ENCODE measurements at places on chromosomes 7 and 10.

- no peak for DNase-seq
Observed at GRCh38 chr10:423178-423577, 266.3 kb downstream of the DIP2C start.

DNA sequence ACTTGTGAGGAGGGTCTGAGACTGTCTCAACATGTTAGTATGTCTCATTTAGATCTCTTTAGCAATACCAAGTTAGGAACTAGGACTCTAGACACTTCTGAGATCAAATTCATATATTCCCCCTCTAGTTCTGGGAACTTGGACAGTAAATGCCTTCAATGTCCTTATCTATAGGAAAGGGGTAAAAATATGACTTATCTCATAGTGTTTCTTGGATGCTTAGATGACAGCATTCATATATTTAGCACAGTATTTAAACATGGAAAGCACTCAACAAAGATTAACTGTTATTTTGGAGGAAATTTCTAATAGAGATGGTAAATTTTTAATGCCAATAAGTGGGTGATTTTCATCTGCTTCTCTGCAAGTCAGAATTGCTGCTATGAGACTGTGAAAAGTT lies 154.6 kb downstream of the CTNNA3 start:
- DNase-seq, result no peak

GRCh38 chr10:38045129-38045528 lies 34.7 kb downstream of the ZNF33A start:
- DNase-seq, result no peak

DNA sequence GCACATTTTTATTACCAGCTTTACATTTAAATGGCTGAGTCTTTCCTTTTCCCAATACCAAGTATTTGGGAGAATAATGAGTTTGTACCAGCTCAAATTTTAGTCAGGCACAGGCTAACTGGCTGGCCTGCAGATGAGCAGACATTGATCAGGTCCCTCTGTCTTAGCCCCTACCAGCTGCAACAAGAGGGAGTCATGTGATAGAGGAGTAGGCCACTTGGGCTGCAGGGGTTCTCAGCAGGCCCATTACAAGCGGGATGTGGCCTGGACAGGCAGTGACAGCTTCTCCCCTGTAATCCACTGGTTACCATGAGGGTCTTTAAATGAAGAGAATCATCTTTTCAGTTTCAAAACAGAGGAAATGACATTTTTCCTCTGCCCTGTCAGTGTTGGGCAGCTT lies 283.6 kb downstream of the SUGCT start:
- DNase-seq, result no peak

- no peak for DNase-seq
Observed at GRCh38 chr10:33871061-33871956, 536.8 kb upstream of the NRP1 start.

DNA sequence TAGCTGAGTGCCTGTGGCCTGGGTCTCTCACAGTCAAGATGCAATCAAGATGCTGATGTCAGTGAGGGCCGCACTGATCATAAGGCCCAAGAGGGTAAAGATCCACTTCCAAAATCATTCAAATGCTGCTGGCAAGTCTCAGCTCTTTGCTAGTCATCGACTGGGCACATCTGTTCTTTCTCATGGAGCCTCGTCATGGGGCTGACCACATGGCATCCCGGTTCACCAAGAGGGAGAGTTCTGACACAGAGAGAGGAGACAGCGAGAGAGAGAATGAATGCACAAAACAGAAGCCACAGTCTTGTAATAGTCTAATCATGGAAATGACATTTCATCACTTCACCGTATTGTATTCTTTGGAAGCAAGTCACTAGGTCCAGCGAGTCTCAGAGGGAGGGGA lies 1067.5 kb upstream of the C7orf33 start:
- no peak for DNase-seq

DNA sequence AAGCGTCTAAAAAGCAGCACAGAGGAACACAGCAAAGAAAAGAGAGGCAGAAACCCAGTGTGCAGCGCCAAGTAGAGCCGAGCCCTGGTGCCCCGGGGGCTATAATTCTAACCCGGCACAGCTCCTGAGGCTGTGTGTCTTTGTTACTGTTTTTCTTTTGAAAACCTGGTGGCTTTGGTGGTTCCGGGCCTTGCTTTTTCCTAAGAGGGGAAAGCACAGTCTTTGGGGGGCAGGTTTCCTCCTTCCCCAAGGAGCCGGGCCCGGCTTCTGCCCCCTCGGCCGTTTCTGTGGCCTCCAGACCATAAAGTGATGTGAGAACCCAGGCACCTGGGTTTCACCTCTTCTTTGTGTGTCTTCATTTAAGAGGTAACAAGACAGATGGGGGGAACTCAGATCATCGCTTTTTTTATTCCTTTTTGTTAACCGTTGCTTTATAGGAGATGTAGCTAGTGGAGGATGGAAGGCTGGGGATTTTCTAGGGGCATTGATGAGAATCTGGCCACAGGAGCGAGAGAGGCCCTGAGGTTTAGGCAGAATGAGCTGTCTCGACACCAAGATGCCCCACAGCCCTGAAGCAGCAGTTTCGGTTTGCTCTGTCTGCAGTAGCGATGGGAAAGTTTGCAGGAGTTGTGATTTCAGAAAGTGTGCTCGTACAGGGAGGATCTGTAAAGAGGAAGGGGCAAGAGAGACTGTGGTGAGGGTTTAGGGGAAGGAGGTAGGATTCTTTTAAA lies 367.8 kb upstream of the GALNT17 start:
- no peak for DNase-seq

DNA sequence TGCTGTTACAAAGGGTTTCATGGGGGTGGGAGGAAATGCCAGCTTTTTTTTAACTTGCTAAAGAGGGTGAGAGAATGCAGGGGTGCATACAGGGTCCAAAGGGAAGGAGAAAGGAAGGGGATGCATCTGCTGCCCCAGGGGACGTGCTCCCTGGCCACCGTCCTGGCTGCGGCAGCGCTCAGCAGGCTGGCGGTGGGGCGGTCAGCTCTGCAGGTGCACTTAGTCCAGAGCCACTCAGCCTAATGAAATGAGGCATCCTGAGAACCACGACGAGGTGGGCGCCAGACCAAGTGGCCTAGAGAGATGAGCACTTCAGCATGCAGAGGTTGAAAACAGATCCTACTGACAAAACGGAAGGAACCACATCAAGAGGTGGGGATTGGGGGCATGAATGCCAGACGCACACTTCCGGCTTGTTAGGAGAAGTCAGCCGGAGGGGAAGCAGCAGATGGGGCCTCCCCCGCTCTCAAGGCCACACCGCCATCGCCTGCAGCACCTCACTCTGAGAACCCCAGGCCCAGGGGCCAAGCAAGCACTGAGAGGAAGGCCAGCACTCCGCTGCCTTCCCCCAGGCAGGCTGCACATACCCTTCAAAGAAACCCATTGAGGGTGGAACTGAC lies 94.5 kb downstream of the MAD1L1 start:
- DNase-seq, result peak; percentile 8

- DNase-seq, result no peak
Observed at GRCh38 chr10:131034451-131034850, 277.1 kb downstream of the TCERG1L start.

GRCh38 chr7:22805227-22805626 lies 17.4 kb downstream of the TOMM7 start:
- no peak for DNase-seq

- DNase-seq, result no peak
Observed at GRCh38 chr10:97028832-97029178, 157.0 kb downstream of the SLIT1 start.

DNA sequence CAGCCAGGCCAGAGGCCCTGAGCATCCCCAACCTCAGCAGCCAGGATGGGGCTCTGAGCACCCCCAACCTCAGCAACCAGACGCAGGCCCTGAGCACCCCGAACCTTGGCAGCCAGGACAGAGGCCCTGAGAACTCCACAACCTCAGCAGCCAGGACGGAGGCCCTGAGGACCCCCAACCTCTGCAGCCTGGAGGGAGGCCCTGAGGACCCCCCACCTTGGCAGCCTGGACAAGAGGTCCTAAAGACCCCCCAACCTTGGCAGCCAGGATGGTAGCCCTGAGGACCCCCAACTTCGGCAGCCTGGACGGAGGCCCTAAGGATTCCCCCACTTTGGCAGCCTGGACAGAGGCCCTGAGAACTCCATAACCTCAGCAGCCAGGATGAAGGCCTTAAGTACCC lies 17.0 kb downstream of the RRP12 start:
- DNase-seq, result no peak

DNA sequence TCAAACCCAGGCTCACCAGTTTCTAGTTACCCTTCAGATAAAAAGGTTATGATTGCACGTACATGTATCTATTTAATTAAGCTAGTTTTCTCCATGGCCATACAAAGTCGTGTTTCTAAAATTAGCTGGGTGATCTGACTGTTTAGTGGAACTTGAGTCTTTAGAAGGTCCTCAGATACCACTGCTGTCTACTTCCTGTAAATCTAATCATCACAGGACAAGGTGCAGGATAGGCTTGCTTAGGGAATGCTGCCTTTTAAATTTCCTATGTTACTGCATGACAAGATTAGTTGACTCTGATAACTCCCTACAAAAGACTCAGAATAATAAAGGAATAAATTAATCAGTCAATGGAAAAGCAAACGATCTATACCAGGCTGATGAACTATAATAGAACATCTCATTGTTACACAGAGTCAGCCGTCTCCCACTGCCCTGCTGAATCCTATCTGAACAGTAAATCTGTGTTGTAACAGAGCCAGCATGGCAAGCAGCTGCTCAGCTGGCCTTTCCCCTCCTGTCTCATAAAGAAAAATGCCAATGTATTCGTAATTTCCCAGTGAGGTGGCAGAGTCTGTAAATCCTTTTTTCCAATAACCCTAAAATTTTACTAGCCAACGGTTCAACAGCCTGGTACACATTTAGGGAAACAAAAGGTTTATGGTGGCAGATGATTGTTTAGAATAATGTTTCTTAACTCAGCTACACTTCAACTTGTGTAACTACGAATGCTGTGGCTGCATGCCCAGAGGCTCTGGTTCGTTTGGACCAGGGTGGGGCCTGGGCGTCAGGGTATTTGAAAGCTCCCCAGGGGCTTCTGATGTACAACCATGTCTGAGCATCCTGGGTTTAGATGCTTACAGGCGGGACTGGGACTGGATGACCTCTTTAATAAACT lies 318.0 kb downstream of the PAXIP1 start:
- no peak for DNase-seq

DNA sequence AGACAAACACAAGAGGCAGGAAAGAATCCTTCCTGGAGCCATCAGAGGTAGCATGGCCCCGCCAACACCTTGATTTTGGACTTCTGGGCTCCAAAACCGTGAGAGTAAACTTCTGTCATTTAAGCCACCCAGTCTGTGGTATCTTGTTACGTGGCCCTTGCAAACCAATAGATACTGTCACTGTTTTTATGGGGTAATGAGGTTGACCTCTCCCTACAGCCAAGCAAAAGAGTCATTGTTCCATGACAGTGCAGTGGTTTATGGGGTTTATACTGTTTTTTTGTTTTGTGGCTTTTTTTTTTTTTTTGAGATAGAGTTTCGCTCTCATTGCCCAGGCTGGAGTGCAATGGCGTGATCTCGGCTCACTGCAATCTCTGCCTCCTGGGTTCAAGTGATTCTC lies 32.8 kb downstream of the KIAA1549 start:
- no peak for DNase-seq

DNA sequence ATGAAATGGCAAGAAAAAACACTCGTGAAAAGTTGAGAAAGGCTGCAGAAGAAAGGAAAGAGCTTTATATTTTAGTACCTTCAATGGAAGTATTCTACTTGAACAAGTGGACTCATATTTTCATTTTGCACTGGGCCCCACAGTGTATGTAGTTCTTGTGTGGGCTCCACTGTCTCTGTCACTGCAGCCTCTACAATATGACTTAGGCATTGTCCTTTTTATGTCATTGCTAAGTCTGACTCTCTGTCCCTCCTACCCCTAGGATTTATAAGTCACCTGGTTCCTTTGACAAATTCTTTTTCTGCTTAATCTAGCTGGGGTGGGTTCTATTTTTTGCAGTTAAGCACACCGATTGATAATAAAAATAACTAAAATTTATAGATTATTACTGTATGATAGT lies 27.7 kb upstream of the SOSTDC1 start:
- no peak for DNase-seq

DNA sequence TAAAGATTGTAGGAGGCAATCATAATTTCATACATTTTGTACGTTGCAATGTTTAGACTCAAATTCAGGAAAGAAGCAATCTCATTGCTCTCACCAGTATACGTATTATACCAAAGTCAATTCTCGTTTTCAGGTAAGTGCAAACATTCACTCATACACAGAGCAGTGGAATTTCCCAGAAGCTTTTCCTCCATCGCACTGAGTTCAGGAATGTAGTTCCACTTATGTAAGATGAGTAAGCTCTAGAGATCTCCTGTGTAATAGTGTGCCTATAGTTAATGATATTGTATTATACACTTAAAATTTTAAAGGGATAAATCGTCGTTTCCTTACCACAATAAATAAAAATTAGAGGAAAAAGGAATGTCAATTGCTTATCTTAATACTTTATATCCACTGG lies 470.8 kb upstream of the KCND2 start:
- DNase-seq, result no peak

- no peak for DNase-seq
Observed at GRCh38 chr7:75743455-75743859, 4.7 kb upstream of the HIP1 start.

GRCh38 chr10:35639728-35640401 lies 2.2 kb downstream of the FZD8 start:
- no peak for DNase-seq

DNA sequence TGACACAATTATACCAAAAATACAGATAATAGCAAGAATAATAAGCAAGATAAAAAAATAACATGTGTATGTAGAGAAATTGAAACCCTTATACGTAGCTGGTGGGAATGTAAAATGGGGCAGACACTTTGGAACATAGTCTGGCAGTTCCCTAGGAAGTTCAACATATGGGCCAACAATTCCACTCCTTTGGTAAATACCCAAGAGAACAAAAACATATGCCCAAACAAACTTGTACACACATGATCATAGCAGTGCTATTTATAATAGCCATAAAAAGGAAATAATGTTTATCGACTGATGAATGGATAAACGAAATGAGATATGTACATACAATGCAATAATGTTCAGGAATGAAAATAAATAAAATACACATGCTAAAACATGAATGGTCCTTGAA lies 462.4 kb upstream of the SORCS1 start:
- no peak for DNase-seq

- no peak for DNase-seq
Observed at GRCh38 chr10:93063977-93064660, 3.5 kb downstream of the CYP26C1 start.

DNA sequence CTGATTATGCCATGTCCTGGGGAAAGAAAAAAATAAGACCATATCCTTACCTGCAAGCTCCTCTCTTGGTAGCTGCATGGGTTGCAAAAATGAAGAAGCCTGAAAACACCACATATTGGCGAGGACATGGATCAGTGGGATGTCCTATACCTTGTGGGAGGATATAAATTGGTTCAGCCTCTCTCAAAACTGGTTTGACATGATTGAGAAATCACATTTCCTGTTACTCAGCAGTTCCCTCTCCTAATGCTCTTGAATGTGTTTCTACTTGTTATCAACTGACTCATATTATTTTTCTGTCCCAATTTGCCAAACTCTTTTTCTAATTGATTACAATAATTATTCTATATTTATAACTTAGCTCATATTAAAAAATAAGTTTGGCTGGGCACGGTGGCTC lies 380.2 kb downstream of the EXOC4 start:
- DNase-seq, result no peak

All from stimulated activated CD8-positive, alpha-beta memory T cell treated with anti-CD3 and anti-CD28 coated beads, Interleukin-7, amount 100 ng/mL, for 1 hour (primary cell).